ENCODE measurements at places on chromosomes 3 and 15.
A peak's percentile ranks its signal among the peaks of the same experiment; 100 is the strongest.

DNA sequence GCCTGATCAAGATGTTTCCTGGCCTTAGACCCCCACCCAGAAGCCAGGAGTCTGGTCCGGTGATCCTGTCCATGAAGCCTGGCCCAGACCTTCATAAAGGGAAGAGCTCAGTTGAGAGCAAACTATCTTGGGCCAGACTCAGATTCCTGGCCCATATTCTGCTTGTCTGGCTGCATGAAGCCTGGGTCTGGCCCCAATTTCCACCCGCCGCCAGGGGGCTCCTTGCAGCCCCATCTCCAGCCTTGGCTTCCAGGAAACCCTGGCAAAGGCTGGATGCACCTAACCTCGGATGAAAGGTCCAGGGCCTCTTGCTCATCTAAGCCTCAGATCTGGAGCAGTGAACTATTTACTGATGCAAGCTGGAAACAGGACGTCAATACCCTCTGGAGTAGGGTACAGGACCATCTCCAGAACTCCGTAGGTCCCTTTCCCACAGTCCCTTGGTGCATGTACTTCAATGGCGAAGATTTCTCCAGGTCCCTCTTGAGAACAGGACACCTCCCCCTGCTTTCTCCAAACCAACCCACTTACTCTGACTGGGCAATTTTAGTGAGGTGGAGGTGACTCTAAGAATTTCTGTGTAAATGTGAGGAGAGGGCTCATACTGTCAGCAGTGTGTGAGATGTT lies 5.6 kb downstream of the FOXL2 start:
- DNase-seq = no peak

DNA sequence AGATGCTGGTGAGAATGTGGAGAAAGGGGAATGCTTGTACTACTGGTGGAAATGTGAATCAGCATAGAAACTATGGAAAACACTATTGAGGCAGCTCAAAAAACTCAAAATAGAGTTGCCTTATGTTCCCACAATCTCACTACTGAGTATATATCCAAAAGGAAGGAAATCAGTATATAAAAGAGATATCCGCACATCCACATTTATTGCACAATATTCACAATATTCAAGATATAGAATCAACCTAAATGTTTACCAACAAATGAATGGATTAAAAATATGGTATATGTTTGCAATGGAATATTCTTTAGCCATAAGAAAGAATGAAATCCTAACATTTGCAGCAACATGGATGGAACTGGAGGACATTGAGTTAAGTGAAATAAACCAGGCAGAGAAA lies 686.8 kb downstream of the OTOL1 start:
- DNase-seq = no peak

DNA sequence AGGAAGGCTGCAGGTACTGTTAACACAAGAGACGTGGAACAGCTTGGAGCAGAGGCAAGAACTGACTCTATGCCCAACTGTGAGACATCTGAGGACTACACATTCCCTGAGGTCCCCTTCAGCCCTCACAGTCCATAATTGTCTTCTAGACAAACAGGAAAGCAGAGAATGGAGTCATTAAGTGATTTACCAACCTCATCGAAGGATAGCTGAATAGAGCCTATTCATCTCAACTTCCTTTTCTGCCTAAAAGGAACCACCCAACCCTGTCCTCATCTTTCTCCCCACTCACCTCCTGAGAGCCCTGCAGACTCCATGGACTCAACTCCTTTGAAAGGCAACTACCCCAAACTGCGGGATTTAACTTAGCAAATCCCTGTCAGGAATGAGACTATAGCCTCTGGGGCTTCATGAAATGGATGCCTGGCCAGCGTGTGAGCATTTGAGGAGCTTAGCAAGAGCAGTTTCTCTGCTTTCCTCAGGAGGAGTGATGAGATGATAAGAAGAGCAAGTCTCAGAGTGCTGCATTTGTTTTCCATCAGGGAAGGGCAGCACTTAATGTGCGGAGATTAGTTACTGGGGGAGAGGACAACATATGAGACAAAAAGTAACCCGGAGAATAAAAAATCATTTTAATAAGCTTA lies 61.5 kb upstream of the FILIP1L start:
- no peak for DNase-seq

GRCh38 chr15:72916897-72917296 lies 133.3 kb upstream of the ADPGK start:
- DNase-seq = no peak

DNA sequence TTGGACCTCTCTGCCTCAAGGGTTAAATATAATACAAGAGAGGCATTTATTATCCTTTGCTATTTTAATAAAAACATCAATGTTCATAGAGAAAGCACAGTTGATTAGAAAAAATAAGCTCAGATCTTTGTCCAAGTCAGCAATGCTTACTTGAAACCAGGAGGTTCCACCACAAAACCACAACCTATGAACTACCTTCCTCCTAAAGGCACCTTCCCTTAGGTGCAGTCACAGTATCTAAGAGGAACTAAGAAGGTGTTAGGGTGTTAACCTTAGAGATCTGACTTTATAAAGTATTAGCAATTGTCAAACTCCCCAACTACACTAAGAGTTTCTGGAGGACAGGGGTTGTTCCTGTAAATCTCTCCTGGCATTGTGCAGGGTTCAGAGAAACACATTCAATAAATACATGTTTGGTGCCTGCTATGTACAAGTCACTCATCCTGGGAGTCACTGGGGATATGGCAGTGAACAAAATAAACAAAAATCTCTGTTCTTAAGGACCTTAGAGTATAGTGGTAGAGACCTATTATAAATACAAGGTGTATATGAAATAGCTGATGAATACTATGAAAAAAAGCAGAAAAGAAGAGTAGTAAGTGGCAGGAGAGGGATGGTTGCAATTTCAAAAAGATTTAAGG lies 208.6 kb downstream of the NFKBIZ start:
- peak; percentile 72 for DNase-seq

GRCh38 chr3:37075955-37076354 lies 82.6 kb downstream of the MLH1 start:
- DNase-seq = no peak

- no peak for DNase-seq
These were observed 231.3 kb downstream of the TP63 start for GRCh38 chr3:189862385-189862998.

DNA sequence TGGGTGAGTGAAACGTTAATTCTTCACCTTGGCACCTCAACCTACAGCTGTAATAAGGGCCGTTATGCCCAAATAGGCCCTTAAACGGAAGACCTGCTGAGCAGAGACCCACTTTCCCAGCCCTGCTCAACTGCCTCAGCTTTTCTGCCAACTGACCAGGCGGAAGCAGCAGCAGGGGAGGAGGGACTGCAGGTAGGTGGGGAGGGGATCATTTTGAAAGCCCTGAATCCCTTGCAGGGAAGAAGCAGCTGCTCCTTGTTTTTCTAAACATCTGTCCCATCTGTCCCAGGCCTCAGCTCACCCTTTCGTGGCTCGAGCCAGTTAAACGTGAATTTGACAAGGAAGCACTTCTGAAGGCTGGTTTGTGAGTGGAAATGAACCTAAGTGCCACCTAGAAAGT lies 978 bp upstream of the CMC1 start:
- DNase-seq = no peak

- DNase-seq = peak; percentile 79
These were observed 42.5 kb downstream of the TPRA1 start for GRCh38 chr3:127547761-127548605.

- DNase-seq = no peak
These were observed 28.7 kb upstream of the COPB2 start for GRCh38 chr3:139418144-139418543.

DNA sequence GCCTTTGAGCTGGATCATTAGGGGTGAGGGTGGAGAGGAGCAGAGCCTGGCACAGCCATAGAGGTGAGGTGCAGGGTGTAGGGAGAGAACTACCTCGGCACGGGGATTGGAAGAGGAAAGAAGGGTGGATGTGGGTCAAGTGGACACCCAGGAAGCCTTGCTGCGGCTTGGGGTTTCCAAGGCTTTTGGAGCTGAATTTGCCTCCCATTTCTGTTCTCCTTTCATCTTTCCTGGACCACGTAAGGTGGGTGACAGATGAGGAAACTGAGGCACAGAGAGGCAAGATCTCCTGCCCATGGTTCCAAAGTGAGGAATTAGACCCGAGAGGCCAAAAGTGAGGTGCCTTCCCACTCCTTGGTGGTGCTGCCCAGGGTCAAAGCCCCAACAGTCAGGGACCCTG lies 35.4 kb upstream of the SFMBT1 start:
- DNase-seq = no peak

DNA sequence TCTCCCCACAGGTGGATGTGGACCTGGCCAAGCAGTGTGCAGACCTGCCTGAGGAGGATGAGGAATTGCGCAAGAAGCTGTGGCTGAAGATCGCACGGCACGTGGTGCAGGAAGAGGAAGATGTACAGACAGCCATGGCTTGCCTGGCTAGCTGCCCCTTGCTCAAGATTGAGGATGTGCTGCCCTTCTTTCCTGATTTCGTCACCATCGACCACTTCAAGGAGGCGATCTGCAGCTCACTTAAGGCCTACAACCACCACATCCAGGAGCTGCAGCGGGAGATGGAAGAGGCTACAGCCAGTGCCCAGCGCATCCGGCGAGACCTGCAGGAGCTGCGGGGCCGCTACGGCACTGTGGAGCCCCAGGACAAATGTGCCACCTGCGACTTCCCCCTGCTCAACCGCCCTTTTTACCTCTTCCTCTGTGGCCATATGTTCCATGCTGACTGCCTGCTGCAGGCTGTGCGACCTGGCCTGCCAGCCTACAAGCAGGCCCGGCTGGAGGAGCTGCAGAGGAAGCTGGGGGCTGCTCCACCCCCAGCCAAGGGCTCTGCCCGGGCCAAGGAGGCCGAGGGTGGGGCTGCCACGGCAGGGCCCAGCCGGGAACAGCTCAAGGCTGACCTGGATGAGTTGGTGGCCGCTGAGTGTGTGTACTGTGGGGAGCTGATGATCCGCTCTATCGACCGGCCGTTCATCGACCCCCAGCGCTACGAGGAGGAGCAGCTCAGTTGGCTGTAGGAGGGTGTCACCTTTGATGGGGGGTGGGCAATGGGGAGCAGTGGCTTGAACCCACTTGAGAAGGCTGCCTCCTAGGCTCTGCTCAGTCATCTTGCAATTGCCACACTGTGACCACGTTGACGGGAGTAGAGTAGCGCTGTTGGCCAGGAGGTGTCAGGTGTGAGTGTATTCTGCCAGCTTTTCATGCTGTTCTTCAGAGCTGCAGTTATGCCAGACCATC lies 8.6 kb downstream of the VPS18 start:
- DNase-seq = no peak

GRCh38 chr3:145518639-145519038 lies 642.3 kb downstream of the PLOD2 start:
- no peak for DNase-seq

DNA sequence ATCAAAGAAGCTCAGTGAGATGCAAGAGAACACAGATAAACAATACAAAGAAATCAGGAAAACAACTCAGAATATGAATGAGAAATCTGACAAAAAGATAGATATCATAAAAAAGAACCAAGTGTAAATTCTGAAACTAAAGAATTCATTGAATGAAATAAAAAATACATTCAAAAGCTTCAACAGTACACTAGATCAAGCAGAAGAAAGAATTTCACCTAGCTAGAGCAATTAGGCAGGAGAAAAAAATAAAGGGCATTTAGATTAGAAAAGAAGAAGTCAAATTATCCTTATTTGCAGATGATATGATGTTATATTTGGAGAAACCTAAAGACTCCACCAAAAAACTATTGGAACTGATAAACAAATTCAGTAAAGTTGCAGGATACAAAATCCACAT lies 19.4 kb upstream of the CX3CR1 start:
- DNase-seq = no peak

- no peak for DNase-seq
These were observed 681.6 kb upstream of the SEMA6D start for GRCh38 chr15:47035475-47036406.

GRCh38 chr3:179410331-179410730 lies 40.9 kb downstream of the GNB4 start:
- DNase-seq = no peak

DNA sequence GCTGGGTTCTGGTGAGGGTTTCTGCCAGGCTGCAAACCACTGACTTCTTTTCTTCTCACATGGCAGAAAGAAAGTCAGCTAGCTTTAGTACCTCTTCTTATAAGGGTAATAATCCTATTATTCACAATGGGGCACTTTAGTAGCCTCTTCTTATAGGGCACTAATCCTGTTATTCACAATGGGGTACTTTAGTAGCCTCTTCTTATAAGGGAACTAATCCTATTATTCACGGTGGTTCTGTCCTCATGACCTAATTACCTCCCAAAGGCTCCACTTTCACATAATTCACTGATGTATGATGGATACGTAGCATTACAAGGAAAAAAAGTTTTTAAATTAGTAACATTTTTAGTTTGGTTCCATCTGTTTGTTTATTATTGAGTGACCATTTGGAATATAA lies 671.3 kb downstream of the NSUN3 start:
- no peak for DNase-seq

GRCh38 chr15:87858651-87859050 lies 397.9 kb downstream of the NTRK3 start:
- no peak for DNase-seq

DNA sequence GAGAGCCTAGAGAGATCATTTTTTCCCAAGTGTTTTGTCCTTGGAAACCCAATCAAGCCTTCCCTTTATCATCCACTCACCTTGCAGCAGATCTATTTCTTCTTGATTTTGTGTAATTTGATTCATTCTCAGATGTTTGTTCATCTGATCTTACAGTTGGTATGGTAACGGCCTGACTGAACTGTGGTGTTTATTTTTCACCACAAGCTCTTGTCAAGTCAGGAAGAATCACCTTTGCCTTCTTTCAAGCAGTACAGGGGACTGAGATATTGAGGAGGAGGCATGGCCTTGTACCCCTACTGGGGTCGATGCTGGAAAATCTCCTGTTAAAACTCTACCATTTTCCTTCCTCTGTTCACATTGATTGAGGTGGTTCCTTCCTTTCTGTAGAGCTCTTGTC lies 361.4 kb upstream of the CFAP20DC start:
- no peak for DNase-seq

GRCh38 chr3:155070932-155071387 lies 9.2 kb upstream of the MME start:
- DNase-seq = no peak

GRCh38 chr3:71260782-71261181 lies 322.7 kb downstream of the FOXP1 start:
- no peak for DNase-seq

- DNase-seq = no peak
These were observed 16.3 kb upstream of the MUC20 start for GRCh38 chr3:195704433-195704999.

DNA sequence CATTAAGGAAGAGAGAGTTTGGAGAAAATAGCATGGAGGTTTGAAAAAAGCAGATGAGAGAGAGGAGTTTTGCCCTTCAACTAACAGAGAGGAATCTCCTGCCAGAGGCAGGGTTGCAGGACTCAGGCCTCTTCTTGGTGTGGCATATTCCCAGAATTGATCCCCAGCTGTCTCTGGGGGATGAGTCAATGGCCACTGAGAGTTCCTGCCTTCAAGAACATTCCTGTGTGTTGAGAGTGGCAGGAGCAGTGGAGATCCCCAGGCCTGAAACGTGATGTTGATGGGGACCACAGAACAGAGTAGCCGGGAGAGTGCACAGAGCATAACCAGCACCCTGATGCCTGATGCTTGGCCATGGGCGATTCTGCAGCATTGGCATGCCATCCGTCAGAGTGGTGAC lies 348.4 kb upstream of the THBS1 start:
- DNase-seq = no peak
